ENCODE measurements at places on chromosomes 6 and 20. TPM values are rescaled to one million over a fixed set of nuclear protein-coding genes. Genes with fewer than 3 reads are reported as not detected.

DNA sequence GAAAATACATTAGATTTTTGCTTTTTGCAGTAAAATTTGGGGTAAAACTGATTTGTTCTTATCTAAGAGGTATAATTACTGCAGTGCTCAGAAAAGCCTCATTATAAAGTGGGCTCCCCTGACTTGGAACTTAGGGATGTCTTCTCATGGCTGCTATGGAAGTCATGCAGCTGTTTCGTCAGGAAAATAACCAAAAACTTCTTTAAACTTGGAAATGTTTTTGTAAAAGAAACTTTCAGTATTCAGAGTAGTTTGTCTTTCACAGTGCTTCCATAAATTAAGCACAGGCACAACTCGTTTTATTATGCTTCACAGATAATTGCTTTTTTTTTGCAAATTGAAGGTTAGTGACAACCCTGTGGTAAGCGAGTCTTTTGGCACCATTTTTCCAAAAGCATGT, 6.8 kb downstream of the MAPK14 start:
- no peak for DNase-seq

DNA sequence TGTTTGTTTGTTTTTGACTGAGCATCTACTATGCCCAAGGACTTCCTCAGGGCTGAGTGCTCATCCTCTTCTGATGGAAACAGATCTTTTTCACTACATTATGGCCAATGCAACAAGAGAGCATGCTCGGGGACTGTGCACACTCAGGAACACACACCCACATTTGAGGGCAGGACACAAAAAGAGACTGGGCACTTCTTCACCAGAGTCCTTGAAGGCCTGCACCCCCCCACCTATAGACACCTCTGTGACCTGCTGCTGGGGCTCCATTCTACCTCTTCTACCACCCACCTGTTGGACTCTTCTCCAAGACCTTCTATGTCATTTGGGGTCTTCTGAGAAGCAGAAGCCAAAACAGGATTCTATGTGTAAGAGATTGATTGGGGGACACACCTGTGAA, 9.2 kb upstream of the MAFB start:
- DNase-seq = no peak

DNA sequence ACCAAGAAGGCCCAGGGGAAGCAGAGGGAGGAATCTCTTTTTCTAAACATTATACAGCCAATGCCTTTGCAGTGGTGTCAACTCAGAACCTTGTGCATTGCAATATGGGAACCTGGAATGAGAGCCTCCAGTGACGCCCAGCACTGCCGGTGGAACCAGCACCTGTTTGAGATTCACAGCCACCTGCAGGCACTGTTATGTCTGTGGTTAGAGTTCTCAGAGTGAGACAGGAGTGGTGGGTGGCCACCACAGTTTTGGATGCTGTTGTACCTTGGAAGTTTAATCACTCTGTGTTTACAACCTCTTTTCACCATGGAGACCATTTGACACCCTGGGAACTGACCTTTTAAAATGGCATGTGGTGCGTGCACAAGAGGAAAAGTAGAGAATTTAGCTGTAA, 185.3 kb upstream of the KCNG1 start:
- DNase-seq = no peak

DNA sequence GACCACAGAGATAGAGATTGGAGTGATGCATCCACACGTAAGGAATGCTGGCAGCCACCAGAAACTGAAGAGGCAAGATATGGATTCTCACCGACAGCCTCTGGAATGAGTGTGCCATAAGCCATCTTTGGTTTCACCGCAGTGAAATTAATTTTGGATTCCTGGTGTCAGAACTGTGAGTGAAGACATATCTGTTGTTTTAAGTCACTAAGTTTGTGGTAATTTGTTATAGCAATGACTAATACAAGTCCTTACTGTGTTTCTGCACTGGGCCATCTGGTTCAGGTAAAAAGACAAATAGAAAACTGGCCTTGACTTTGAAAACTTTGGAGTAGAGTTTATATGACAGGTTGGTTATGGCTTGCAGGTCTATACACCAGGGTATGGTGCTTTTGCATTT, 261.9 kb downstream of the PHF3 start:
- no peak for DNase-seq

- no peak for DNase-seq
These were observed 30.2 kb downstream of the PHACTR3 start for GRCh38 chr20:59634435-59635005.

- DNase-seq = no peak
These were observed 426.6 kb downstream of the PKHD1 start for GRCh38 chr6:51660767-51661166.

DNA sequence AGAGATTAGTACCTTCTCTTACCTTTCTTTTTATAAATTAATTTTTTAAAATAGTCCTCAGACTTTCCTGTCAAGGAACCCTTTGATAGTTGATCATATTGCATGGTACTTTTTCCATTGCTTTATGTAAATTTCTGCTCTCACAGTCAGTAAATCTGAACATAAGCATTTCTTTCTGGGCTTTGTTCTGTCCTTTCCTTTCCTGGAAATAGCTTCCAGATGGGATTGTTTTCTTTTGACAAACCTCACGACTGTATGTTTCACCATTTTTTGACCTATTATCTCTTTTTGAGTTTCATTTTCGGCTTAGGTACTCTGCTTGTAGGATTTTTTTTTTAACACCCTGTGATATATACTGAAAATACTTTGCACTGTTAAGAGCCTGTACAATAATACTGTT, 32.6 kb downstream of the UTRN start:
- no peak for DNase-seq

- DNase-seq = no peak
These were observed 50.9 kb upstream of the EZR start for GRCh38 chr6:158869826-158870648.

- no peak for DNase-seq
These were observed 897 bp downstream of the RANBP9 start for GRCh38 chr6:13710552-13711323.

- no peak for DNase-seq
These were observed 476.1 kb downstream of the TFAP2A start for GRCh38 chr6:9938801-9939200.

DNA sequence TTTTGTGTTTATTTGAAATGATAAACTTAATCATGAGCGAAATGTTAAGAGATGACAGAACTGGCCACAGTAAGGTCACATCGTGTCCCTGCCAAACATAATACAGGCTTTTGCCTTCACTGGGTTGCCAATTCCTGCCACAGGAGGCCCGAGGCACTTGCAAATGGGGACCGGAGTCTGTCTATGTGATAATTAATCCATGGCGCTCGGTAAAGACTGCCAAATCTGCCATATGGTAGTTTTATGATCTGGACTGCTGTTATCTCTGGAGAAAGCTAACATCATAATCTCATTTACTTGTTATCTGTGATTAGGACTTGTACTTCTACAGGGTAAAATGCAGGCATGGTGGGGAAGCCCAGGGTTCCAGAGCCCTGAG, 170.5 kb upstream of the TSHZ2 start:
- peak; percentile 81 for DNase-seq

DNA sequence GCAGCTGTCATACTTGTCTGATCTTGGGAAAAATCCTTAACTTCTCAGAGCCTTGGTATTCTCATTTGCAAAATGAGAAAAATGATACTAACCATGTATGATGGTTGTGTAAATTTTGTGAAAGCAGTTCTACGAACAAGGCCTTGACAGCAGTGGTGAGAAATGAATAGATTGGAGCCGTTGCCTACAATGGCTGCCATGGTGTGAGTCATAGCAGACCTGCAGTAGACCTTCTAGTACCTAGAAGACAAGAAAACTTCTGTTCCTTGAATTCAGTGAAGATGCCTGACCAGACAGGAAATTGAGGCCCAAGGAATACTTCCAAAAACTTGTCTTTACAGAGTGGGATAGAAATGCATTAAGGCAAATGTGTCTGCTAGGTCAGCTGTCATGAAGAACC, 338.9 kb downstream of the QKI start:
- DNase-seq = no peak

GRCh38 chr20:41440882-41441281, 74.3 kb upstream of the EMILIN3 start:
- no peak for DNase-seq

DNA sequence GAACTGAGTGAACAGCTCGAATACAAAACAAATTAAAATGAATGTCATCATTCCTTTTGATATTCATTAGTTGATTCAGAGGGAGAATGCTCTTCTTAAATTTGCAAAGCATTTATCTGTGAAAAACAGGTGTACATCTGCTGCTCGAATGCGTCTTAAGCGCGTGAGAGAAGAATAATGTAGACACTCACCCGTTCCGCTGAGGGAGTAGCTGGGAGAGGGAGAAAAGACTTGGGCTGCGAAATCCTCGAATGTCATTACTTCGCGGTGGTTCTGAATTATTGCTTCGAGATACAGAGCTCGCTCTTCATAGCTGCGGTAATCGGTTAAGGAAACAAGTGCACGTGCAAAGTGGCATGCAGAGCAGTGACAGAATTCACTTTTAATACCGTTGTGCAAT, 43.9 kb downstream of the INSM1 start:
- no peak for DNase-seq

Gene OVOL2
- 0.40 TPM for total RNA-seq

Gene LRRC73
- 3.2 TPM for total RNA-seq

Gene MLN
- 0.39 TPM for total RNA-seq

Gene TRDN
- total RNA-seq = 9.9 TPM

Gene CRISP2
- total RNA-seq = 0.44 TPM

Gene FAM83B
- total RNA-seq = 0.17 TPM

Gene PRR18
- 3.2 TPM for total RNA-seq

Gene ENPP5
- total RNA-seq = 14.2 TPM

Gene FAM50B
- total RNA-seq = 10.1 TPM

Data from spinal cord (tissue), 10 donors.